Stimulated activated CD8-positive, alpha-beta memory T cell treated with anti-CD3 and anti-CD28 coated beads, Interleukin-15, amount 100 ng/mL, for 48 hours (primary cell): ENCODE measurements at places on chromosomes 7 and 10.

DNA sequence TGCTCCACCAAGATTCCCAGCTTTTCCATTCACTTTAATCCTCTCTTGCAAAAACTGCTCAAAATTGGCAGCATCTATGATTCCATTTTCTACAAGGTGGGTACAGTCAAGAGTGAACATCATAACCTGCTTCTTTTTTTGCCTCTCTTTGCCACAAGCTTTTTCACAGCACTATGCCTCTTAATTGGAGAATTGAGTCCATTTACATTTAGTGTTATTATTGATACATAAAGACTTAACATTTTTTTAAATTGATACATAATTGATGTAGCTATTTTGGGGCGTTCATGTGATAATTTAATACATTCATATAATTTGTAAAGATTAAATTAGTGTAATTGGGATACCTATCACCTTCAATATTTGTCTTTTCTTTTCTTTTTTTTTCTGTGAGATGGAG, 18.8 kb downstream of the AS3MT start:
- no peak for DNase-seq

DNA sequence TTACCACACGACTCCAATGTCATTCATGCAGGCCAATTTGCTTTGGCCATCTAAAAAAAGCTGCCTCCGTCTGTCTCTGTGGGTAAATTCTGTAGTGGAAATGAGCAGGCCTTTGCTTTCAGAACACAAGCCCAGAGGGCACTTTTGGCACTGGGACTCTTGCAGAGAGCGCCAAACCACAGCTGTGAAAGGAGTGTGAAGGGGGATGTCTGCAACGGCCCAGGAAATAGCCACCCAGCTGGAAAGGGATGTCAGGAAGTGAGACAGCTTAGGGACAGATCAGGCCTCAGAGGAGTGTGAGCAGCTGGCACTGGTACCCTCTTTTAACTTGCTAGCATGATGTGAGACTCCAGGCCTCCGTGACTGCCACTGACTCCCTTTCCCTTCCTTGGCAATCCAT, 152.4 kb downstream of the DKK1 start:
- DNase-seq: no peak

- no peak for DNase-seq
Observed at GRCh38 chr7:3307435-3307834, 6.4 kb downstream of the SDK1 start.

- DNase-seq: no peak
Observed at GRCh38 chr10:17687117-17687831, 43.3 kb downstream of the STAM start.

- no peak for DNase-seq
Observed at GRCh38 chr7:136877990-136878389, 9.5 kb downstream of the CHRM2 start.

- DNase-seq: no peak
Observed at GRCh38 chr10:101273330-101273729, 44.1 kb upstream of the LBX1 start.

- DNase-seq: no peak
Observed at GRCh38 chr7:4297165-4297917, 384.8 kb upstream of the FOXK1 start.

DNA sequence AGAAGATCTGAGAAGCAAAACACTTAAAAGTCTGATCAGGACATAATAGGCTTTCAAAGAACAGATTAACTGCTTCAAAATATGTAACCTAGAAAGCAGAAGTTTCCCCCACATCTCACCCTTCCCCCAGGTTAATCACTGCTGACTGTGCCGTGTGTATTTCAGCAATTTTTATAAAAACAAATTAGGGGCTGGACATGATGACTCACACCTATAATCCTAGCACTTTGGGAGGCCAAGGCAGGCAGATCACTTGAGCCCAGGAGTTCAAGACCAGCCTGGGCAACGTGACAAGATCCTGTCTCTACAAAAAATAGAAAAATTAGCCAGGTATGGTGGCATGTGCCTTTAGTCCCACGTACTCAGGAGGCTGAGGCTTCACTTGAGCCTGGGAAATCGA, 67.6 kb upstream of the GATA3 start:
- no peak for DNase-seq

- no peak for DNase-seq
Observed at GRCh38 chr7:100825215-100825671, 2.1 kb downstream of the EPHB4 start.

DNA sequence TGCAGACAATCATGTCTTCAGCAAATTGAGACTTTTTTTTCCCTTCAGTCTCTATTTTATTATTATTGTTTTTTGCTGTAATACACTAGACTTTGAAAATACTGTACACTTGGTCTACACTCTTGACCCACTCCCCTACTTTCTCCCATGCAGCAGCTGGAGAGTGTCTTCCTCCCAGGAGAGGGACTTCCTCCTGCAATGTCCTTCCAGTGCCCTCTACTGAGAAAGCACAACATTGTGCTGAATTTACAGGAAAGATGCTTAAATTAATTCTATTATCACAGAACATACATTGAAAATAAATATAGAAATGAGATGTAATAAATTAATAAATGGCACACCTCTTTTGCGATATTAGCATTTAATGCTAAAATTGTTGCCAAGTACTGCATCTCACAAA, 411.3 kb downstream of the CCSER2 start:
- no peak for DNase-seq

DNA sequence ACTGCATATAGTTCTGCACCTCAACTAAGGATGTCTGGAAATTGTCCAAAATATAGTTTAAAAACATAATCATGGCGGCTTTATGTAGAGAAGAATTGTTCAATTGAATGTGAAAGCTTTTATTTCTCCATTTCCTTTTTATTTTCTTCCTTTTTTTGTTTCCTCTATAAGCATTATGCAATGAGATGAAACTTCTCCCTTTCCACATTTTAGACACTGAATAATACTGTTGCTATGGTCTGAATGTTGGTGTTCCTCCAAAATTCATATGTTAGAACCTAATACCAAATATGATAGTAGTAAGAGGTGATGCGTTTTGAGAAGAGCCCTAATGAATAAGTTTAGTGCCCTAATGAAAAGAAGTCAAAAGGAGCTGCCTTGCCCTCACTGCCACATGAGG, 175.0 kb downstream of the RNLS start:
- no peak for DNase-seq

DNA sequence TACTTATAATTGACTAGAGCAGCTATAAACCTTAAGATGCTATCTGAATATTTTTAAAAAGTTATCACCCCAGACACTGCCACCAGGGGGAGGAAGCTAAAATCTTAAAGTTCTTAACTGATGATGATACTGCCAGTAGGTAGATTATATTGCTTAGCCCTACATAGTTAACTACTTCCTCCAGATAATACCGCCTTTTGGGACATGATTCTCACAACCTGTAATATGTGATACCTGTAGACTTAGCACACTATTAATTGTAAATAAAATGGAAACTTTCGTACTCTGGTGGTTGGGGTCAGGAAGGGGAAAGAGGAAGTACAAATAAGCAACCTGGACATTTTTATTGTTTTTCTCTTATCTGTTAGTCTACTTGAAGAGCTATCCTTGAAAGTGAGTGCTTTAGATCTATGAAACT, 268.9 kb downstream of the ADK start:
- no peak for DNase-seq

DNA sequence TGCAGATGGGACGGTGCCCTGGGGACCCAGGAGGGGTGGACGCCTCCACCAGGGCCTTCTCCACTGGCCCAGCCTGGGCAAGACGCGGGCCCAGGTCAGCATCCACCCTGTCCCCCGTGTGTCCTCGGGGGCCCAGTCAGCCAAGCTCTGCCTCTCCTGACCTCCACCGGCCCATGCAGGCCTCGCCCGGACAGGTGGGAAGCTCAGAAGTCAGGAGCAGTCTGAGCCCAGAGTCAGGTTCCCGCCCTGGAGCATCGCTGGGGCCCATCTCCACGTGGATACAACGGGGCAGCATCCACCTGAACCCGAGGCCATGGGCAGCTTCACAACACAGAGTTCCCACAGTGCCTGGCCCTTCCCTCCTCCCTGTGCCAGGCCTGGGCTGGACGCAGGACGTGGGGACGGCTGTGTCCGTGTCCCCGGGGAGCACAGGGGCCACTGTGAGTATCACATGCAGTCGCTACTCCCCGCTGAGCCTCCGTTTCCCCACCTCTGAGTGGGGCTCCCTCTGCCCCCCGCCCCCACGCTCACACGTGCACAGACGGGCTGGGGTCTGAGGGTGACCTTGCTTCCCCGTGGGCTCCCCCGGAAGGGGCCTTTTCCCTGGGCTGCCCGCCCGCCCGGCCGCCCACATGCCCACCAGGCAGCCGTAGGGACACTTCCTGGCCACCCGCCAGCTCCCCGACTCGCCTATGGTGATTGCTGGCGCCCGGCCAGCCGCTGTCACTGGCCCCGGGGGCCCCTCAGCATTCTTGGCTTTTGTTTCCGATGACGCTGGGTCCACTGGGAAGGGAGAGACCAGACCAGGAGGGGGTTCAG, 64.3 kb downstream of the PDGFA start:
- no peak for DNase-seq

GRCh38 chr10:117134306-117135025, 3.6 kb downstream of the VAX1 start:
- no peak for DNase-seq

GRCh38 chr10:4944841-4945240, 18.4 kb upstream of the AKR1C1 start:
- DNase-seq: no peak

DNA sequence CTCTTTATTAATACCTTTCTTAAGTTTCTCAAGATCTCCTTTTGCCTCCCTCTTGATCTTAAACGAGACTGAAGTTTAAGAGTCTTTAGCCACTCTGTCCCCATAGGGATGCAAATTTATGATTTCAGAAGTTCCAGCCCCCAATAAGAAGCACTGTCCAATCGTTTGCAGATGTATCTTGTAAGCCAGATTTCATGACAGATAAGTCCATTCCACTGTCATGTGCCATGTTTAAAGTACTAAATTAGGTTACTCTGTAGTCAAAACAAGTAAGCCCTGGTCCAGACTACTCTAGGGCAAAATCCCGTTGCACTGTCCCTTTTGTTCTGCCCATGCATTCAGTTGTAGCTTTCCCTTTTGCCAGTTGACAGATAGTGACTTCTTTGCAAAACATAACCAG, 157.2 kb upstream of the KAT6B start:
- no peak for DNase-seq

GRCh38 chr10:10758306-10758705, 259.4 kb upstream of the CELF2 start:
- no peak for DNase-seq

DNA sequence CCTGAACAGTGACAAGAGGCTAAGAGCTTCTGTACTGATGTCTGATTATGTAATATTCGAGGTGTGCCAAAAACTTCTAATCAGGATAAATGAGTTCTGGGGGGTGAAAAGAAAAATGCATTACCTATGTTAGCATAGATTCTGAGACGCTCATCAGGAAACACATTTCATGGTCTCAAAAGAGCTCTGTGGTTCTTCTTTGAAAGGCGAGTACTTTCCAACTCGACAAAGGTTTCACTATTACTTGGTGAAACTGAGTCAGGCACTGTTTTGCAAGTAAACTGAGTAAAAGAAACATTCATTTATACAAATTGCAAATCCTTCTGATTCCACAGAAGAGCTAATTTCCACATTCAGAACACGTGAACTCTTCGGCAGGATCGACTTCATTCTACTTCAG, 523.2 kb downstream of the GATA3 start:
- no peak for DNase-seq

DNA sequence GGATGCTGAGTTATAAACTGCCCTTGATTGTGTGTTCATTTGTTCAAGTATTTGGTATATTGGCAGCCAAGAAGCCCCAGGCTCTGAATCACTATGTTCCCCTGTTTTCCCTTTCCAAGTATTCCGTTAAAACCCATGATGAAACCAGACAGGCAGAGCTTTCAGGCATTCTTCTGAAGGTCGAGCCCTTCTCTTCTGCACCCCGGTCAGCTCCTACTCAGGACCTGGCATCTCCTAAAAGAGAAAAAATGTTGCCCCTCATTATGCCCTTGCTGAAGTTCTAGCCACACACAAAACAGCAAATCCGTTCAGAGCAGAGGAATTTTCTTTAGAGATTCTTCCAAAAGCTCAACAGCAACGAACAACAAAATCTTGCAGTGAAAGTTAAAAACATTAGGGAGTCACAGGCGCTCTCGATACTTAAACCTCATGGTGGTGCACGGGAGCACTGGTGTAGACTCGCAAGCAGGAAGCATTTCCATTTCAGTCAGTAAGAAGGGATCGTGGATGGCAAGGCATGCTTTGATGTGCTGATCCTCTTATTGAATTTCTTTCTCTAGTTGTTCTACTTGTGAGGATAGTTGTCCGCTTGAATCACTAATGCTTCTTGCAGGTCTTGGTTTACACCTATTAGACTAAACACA, 264.9 kb downstream of the SKIDA1 start:
- DNase-seq: no peak

- no peak for DNase-seq
Observed at GRCh38 chr10:15445006-15445390, 73.9 kb upstream of the FAM171A1 start.

- DNase-seq: no peak
Observed at GRCh38 chr10:22133749-22134624, 83.8 kb downstream of the EBLN1 start.

DNA sequence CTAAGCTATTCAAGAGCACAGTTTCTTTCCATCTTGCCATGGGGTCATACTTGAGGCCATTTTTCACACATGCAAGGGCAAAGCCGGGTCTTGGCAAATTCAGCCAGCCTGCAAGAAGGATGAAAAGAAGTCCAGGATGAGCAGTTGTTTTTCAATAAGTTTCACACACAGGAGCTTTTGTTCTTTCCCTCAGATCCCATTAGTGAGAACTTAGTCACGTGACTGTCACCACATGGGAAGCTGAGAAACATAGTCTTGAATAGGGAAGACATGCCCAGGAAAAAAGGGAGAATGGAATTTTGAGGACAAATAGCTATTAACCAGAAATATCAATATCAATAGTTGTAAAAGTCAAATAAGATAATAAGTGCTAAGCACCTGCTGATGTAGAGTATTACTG, 137.7 kb downstream of the AHR start:
- no peak for DNase-seq

- DNase-seq: no peak
Observed at GRCh38 chr7:34761627-34762026, 103.6 kb downstream of the NPSR1 start.

GRCh38 chr10:12728494-12728893, 273.0 kb downstream of the CCDC3 start:
- DNase-seq: no peak

DNA sequence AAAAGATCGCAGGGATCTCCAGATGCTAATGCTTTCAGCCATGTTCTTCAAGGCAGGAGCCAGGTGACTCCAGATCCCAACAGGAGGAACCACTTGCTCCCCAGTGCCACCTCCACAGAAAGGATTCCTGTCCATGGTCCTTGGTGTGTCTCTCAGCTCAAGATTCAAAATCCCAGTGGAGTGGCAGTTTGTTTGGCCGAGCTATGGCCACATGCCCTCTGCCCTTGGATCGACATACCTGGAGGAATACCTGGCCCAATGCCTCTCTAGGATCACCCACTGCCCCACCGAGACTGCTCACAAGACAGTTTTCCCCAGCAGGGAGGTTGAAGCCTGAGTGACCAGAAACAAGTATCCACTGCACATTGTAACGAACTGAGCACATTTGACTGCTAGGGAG, 3.9 kb upstream of the GPRIN2 start:
- no peak for DNase-seq

- DNase-seq: no peak
Observed at GRCh38 chr7:2641406-2642393, 9.9 kb downstream of the TTYH3 start.

GRCh38 chr7:34718867-34719266, 60.8 kb downstream of the NPSR1 start:
- DNase-seq: no peak
